Bladder microvascular endothelial cell (primary cell): ENCODE measurements at places on chromosomes 2 and 18. TPM values are rescaled to one million over a fixed set of nuclear protein-coding genes. Genes with fewer than 3 reads are reported as not detected.

INPP5D gene
- total RNA-seq: 15.9 and 37.7 TPM in 2 replicates

REG3A gene
- total RNA-seq: not detected in 2 replicates

VWA3B gene
- total RNA-seq: not detected in 2 replicates

SRD5A2 gene
- total RNA-seq: not detected in 2 replicates

PJVK gene
- 0.32 and 1.3 TPM in 2 replicates for total RNA-seq

SOWAHC gene
- total RNA-seq: 5.2 and 7.7 TPM in 2 replicates

ABCB11 gene
- under 0.01 TPM in 2 replicates for total RNA-seq

HOXD4 gene
- total RNA-seq: 2.1 and 8.0 TPM in 2 replicates

PTPN2 gene
- total RNA-seq: 14.4 and 24.0 TPM in 2 replicates

FBLN7 gene
- 1.3 and 4.4 TPM in 2 replicates for total RNA-seq

PRKAG3 gene
- total RNA-seq: not detected in 2 replicates

GPR39 gene
- total RNA-seq: 0.31 TPM in 1 of 2 replicates, not detected in the other

ZNF385B gene
- not detected in 2 replicates for total RNA-seq

CCNYL1 gene
- total RNA-seq: 26.4 and 40.3 TPM in 2 replicates

HADHB gene
- total RNA-seq: 88.4 and 159 TPM in 2 replicates

FRZB gene
- total RNA-seq: under 0.01 and 0.13 TPM in 2 replicates

LOXL3 gene
- total RNA-seq: 1.4 and 1.8 TPM in 2 replicates
